MCF 10A (cell line): ENCODE measurements at places on chromosomes 4 and X.

DNA sequence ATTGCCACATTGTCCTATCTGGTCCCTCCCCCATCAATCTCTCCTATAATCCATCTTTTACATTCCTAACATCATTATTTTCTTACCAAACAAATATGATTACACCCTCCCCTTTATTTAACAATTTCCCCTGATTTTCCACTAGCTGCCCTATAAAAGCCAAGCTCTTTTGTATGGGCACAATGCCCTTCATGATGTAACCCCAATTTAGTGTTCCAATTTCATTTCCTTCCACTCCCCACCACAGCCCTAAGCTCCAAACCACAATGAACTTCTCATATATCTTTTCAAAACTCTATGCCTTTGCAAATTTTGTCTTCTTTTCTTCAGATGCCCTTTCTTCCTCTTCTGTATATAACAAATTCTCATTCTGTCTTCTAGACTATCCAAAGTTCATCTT is 39.5 kb upstream of the PTPN13 start:
- DNase-seq, result no peak

DNA sequence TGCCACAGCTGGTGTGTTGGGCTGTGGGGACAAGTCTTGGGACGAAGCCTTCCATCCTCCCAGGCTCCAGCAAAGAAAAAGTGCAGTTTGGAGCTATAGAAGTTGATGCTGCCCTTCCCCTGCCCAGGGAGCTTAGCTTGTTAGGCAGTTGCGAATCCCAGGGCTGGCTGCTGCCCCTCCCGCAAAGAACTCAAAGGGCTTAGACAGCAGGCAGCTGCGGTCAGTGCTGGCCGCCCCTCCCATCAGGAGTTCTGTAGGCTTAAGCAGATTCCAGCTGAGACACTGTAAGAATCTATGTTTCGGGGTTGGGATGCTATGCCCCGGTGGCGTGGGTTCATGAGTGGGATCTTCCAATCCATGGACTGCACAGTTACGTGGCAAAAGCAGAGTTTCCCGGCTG is 956.7 kb downstream of the GLUD2 start:
- no peak for DNase-seq

DNA sequence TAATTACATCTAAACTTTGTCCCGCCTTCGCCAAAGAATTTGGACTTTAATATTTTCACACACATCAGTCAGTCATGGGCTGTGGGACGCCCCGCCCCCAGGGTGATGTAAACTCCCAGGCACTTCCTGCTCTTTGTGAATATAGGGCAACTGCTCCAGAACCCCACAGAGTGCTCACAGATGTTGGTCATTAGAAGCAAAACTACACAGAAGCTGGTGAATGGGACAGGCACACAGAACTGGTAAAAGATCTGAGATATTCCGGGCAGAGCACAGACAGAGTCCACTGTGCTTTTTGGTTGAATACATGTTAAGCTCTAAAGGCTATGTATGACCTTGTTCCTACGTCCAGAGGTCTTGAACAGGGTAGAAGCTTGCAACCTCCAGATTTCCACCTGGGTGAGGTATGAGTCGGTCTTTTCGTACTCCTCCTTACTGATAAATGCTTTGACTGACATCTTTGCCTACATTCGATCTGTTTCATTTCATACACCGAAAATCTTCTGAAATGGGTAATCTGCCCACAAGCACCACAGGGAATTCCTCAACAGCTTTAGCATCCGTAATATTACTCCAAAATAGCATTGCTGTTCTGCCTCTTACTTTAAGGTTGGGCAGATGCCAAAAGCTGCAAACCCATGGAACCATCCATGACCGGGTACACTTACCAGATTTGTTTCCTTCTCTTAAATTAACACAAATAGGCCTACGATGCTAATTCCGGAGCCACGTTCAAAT is 144.6 kb downstream of the AMELX start:
- DNase-seq, result no peak

- DNase-seq, result no peak
Observed at GRCh38 chr4:102860611-102861324, 8.0 kb upstream of the CISD2 start.

- DNase-seq, result no peak
Observed at GRCh38 chr4:168880072-168880675, 129.9 kb downstream of the CBR4 start.

- no peak for DNase-seq
Observed at GRCh38 chrX:153845195-153845594, 14.9 kb upstream of the PDZD4 start.

- peak; percentile 71 for DNase-seq
Observed at GRCh38 chrX:68997911-68998310, 167.3 kb downstream of the PJA1 start.

DNA sequence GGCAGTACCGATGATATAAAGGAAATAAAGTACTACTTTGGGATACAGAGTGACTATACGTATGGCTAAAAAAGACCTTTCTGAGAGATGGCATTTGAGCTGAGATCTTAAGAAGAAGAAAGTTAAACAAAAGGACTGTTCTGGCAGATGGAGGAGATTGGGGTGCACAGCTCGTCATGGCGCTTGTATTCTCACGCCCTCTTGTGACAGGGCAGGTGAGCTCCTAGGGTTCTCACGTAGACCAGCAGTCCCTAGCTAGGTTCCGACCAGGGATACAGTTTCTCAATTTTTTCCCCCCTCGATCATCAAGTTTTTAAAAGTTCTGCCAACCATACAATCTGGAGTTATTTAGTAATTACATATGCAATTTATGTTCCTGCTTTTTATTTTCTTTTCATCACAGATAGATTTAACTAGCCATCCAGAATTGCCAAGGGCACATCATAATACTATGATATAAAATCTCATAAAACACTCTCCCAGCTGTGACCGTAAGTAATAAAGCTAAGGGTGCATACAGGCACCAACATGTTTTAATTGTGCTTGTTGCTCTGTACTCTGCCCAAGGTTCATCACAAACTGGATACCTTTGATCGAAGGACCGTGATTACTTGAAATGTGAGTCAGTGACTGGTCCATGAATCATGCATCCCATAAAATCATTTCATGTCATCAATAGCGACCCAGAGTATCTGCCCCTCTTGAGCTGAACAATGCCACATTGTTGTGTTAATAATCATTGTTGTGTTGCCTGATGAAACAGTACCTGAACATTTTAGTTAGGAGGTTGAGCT is 69.4 kb upstream of the ZNF518B start:
- peak; percentile 59 for DNase-seq

GRCh38 chr4:61223385-61223784 is 23.3 kb downstream of the ADGRL3 start:
- DNase-seq, result no peak

GRCh38 chr4:70749313-70749712 is 27.5 kb downstream of the RUFY3 start:
- no peak for DNase-seq

GRCh38 chr4:128358913-128359279 is 71.3 kb upstream of the PGRMC2 start:
- no peak for DNase-seq

- peak; percentile 59 for DNase-seq
Observed at GRCh38 chr4:56786955-56787354, 34.5 kb downstream of the SPINK2 start.

GRCh38 chrX:30904632-30905031 is 15.6 kb upstream of the TAB3 start:
- DNase-seq, result peak; percentile 44

DNA sequence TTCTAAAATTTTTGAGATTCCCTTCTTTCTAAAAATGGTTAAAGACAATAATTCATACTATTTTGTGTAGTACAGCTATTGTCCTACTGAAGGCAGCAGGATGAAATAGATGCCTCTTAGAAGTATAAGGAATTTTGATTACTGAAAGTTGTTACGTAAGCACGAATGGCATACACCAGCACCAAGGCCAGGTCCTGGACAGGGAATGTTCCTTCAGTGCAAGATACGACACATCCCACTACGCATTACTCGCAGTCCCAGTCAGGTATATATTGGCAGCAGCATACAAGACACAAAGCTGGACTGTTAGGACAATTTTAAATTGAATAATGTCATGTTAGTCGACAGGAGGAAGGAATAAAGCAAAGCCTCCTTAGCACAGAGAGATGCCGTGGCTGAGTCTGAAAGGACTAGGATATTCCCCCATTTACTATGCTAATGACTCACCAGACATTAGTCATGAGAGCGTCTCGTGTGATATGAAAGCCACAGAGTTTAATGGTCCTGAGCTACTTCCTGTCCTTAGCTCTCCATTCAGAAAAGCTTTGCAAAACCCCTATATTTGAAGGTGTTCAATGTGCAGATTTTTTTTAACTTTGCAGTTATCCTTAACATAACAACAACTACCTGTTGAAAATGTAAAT is 504.3 kb downstream of the FAM133A start:
- peak; percentile 69 for DNase-seq

GRCh38 chr4:39521253-39521919 is 5.9 kb downstream of the UGDH start:
- no peak for DNase-seq
